ENCODE measurements at places on chromosomes 1 and 21.

- DNase-seq = no peak
These were observed 89.6 kb upstream of the LPGAT1 start for GRCh38 chr1:211920141-211920572.

- DNase-seq = no peak
These were observed 116.2 kb downstream of the HMCN1 start for GRCh38 chr1:185850366-185850765.

DNA sequence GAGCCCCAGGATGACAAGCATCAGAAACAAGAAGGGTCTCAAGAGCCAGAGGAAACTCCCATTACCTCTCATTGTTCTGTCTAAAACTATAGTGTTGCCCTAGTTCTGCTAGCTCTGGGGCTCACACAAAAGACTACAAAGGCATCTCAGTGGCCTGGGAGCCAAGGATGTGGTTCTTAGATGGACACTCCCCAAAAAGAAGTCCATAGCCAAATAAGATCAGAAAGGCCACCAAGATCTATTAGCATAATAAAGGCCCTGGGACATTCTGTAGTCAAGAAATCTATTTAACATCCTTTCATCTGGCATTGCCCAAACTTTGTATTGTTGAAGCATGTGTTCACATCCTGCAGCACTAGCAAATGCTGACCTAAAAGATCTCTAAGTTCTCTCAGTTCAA lies 99.5 kb downstream of the EDEM3 start:
- no peak for DNase-seq

DNA sequence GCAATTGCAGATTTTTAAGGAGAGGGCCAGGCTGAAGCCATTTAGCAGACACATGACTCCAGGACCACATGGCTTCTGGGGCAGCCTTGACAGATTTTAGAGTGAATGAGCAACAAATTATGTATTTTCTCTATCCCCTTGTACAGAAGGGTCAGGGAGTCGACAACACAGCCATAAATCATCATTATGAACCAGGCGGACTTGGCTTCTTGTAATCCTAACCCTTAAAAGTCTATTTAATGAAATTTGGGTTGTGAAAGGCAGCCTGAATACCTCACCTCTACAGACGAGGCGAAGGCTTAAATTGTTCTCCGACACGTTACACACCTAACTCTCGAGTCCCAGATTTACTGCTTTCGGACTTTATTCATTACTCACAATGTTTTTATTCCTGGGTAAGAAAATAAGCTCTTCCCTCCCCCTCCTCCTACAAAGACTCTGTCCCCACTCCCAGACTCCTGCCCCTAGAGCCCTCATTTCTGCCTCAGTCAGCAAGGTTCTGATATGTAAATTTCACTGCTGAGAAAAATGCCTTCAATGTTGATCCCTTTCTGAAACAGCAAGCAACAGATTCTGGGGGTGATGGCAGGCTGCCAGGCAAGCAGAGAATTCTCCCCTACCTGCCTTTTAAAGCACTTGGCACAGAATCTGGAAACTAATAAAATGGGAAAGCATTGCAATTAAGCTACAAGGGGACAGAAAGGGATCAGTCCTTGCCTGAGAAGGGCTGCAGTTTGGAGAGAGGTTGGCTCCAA lies 51.6 kb downstream of the PLPP3 start:
- DNase-seq = no peak

DNA sequence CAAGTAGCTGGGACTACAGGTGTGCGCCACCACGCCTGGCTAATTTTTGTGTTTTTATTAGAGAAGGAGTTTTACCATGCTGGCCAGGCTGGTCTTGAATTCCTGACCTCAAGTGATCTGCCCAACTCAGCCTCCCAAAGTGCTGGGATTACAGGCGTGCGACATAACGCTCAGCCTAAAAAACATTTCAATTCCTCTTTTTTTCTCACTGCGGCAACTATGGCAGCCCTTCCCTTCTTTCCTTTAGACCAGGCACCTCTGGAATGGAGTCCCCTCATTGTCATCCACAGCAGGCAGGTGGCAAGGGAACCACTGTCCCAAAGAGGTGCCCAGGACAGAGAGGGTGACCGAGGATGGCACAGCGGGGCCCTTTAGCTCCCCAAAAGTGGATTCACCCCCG lies 14.1 kb downstream of the CEP104 start:
- no peak for DNase-seq

DNA sequence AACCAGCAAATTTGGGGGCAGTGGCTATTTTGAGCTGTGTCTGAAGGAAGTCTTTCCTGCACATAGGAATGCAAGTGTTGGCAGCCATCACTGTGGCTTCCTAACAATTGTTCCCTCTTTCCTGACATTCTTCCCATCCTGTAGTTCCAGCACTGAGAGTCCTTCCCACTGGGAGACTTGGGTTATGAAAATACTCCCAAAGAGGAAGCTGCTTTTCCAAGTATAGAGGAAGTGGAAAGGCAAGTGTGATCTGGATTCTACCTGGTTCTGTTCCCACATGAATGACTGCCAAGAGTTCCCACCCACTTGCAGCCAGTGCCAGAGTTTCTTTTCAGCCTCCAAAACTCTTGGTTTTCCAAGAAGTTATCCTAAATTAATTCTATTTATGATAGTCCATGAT lies 98.5 kb upstream of the CD53 start:
- no peak for DNase-seq

DNA sequence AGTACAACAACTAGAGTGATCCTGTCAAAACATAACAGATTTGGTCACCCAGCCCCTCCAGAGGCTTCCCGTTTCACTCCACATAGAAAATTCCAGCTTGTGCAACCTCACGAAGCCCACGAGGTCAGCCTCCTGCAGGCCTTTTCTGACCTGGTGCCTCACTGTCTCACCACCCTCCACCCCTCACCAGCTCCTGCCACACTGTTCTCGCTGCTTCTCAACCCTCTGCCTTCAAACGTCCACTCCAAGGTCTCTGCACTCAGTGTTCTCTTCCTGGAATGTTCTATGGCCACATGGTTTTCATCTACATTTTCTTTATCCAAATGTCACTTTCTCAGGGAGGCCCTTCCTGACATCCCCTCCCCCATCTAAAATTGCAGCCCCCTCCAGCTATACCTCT lies 178.9 kb downstream of the DHRS3 start:
- DNase-seq = no peak

DNA sequence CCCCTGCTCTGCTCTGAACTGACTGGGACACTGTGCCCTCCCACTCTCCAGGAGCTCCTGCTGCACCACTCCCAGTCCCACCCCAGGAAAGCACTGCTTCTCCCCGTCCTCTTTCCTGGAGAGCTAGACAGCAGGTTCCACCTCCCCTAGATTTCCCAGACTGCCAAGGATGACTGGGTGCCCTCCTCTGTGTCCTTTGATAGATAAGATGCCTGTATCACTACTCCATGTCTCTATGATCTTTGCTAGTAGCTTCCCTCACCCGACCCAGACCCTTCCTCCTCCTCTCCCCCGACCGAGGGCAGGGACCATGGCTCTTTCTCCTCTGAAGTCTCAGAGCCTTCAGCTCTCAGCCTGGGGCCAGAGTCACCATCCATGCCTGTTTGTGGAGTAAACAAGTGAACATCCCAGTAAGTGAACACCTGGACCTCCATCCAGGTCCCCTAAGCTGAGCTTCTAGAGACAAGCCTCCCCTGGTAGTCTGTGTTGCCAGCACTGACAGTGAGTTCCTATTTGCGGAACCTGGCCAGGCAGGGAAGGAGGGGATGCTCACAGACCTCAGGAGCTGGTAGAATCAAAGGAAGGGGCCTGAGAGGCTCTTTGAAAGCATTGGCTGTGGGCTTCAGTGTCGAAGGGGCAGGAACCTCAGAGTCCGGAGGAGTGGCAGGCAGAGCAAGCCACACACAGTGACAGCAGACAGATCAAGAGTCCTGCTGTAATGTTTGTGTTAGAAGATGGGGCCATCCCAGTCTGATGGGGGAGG lies 104.0 kb downstream of the PAX7 start:
- no peak for DNase-seq

- DNase-seq = no peak
These were observed 394.4 kb upstream of the VAMP3 start for GRCh38 chr1:7376676-7377075.

DNA sequence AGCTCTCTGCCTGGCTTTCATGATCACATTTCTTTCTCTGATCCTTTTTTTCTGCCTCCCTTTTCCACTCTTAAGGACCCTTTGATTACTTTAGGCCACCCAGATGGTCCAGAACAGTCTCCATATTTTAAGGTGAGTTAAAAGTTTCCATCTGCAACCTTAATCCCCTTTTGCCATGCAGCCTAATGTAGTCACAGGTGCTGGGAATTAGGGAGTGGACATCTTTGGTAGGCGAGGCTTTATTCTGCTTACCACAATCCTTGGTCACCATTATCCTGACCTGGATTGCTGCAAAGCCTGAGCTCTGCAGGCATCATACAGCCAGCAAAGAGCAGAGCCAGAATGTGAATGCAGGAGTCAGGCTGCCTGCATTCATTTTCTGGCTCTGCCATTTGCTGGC lies 95.9 kb downstream of the XCL2 start:
- no peak for DNase-seq

- DNase-seq = no peak
These were observed 51.0 kb downstream of the BACH1 start for GRCh38 chr21:29349702-29350101.

- DNase-seq = no peak
These were observed 18.0 kb downstream of the OPTC start for GRCh38 chr1:203511930-203512329.

DNA sequence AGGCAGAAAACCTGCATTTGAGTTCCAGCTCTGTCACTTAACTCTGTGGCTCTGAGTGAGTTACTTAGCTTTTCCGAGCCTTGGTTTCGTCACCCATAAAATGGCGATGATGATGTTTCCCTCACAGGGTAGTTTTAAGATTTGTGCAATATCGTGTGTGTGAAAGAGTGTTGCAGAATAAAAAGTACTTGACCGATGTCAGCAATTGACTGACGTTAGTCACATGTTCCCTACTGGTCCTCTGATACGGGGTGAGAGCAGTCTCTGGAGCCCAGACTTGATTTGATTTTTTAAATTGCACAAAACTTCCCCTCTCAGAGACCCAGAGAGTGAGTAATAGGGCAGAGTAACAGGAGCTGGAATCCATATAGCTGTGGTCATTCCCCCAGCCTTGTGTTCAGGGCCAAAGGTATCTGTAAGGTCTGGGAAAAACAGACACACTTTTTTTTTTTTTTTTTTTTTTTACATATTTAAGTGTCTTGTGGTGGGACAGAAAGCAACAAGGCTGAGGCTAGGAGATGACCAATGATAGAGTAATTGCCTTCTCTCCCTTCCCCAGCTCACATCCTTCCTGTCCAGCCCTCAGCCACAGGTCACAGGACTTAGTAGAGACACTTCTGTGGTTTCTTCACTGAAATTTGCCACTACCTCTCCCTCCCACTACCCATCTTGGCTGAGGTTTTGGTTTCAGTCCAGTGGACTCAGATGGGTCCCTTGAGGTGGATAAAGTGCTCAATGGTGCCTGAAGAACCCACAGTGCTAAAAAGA lies 2.0 kb downstream of the FCER1G start:
- no peak for DNase-seq

GRCh38 chr1:170221031-170221430 lies 75.3 kb downstream of the NTMT2 start:
- no peak for DNase-seq

GRCh38 chr1:16183179-16183578 lies 27.3 kb upstream of the EPHA2 start:
- no peak for DNase-seq

DNA sequence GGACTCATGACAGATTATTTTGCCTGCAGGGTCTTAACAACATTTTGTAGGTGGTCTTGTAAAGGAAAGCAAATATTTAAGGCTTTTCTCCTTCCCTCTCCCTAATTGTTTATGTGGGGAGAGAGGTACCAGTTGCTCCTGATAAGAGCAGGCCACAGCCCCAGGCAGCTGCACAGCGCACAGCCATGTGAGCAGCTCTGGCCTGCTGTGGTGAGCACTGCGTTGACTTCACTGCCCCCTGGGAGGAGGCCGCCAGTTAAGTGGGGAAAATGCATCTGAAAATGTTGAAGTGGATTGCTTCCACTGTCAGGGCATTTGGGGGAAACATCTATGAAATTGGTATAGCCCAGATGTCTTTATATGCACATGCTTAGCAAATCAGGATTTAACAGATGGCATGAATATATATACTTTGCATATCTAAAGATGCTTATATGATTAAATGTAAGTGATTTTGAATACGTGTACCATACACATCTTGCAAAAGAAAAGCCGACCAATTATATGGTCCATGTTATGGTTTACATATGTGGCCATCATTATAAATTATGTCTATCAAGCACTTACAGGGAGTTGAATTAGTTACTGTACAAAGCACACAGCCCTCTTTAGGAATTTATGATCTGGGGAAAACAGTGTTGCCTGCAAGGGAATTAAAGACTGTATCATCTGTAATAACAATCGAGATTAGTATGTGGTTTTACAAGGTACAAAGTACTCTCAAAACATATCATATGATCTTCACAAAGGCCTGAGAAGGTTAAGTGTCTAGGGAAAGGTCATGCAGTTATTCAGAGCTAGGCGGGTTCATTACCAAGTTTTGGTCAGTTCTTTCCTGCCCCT lies 132.1 kb downstream of the RHOU start:
- no peak for DNase-seq

DNA sequence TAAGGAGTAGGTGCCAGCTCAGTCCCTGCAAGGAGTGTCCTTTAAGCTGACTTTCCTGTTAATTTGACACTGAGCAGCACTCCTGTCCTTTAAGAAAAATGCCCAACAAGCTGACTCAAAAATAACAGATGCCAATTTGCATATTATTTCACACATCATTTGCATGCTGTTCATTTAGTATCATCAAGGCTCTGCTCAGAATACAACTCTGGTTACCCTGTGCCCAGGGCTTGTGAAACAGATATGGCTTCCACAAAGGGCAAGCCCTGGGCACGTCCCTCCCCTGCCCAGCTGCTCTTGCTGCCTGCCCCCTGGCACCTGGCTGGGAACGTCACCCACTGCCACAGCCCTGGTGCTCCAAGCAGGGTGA lies 10.3 kb downstream of the KCNN3 start:
- DNase-seq = no peak

GRCh38 chr1:151474745-151475144 lies 15.5 kb upstream of the POGZ start:
- no peak for DNase-seq

GRCh38 chr1:200380589-200381021 lies 29.2 kb downstream of the ZNF281 start:
- DNase-seq = no peak
